Hematopoietic multipotent progenitor cell treated with erythropoietin and hydrocortisone succinate and interleukin-3 and kit ligand, for 15 days (in vitro differentiated cells): ENCODE measurements at places on chromosomes 1 and 21.

DNA sequence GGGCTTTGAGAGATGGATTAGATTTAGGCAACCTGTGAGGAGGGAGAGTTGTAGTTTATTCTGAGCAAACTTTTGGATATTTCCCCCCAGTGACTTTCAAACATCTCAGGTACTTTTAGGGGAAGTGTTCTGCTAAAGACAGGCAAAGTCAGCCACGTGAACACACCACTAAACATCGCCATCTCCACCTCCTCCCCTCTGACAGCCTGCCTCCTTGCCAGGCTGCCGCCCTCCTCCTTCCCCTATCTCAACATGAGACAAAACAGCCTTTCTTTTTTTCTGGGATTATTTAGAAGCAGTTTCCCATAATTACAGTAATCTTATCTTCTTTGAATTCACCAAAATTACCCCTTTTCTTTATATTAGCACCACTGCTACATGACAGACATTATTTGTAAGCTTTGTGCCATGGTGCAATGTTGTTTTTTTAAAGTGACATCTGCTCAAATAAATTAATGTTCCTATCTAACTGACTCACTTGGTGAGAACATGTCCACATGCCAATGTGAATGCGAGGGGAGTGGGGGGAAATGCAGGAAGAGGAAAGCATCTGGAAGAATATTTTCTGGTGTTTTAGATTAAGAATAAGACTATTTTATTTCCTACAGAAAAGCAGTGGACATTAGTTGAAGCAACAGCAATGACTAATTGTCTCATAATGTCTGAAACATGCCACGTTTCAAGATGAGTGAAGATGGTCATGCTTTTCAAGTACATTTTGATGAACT lies 147.8 kb upstream of the ATP1B1 start:
- no peak for DNase-seq

GRCh38 chr1:25890239-25891034 lies 14.9 kb upstream of the PAQR7 start:
- no peak for DNase-seq

DNA sequence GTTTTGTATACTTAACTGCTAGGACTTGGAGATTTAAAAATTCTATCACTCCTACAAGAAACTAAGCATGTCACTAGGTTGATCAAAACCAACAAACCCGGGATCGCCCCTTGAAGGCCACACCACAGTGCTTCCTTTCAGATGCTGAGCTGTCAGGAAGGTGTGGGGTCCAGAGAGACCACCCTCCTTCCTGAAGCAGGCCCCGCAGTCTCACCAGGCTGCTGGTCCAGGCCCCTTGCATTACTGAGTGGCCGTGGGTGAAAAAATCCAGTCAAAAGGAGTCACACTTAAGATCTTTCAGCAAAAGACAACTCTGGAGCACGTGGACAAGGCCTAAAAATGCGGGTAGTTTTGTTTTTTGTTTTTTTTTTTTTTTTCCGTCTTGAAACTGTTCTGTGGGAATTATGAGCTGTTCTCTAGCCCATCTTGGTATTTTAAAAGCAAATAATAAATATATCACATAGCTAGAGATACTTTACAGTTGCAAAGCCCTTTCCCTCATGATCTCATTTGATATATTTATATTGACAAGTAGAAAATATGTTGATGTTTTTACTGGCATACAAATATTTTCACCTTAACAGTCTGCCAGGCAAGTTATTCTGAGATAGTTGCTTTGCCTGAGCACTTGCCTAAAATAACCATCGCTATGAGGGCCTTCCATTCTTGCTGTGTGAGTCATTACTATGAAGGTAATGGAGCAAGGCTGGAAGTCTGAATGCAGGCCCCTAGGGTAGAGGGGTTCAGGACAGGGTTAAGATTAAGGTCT lies 73.1 kb upstream of the EDEM3 start:
- no peak for DNase-seq

GRCh38 chr1:52579415-52579814 lies 22.8 kb upstream of the GPX7 start:
- no peak for DNase-seq

GRCh38 chr1:32896451-32896850 lies 4.7 kb downstream of the TMEM54 start:
- DNase-seq: no peak

DNA sequence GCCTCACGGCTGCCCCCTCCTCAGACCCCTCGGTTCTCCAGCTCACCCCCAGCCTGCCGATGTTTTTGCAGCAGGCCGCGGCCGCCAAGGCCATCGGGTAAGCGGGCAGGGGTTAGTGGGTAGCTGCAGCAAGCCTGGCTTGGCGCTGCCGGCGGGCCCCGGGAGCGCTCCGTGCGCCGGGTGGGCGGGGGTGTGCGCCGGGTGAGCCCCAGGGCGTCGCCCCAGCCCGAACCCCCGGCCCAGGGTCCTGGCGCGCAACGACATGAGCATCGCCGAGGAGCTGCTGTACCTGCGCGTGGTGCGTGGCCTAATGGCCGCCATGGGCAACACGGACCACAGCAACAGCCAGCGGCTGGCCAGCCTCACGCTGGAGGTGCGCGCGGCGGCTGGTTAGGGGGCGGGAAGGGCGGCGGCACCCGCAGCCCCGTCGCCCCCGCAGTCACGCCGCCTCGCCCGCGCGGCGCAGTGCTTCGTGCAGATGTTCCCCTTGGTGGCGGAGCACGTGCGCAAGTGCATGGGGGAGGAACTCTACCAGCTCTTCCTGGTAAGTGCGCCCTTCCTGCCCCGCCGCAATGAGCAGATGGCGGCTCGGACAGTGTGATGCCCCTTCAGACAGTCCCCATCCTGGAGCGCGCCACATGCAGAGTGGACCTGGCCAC lies 6.5 kb downstream of the RNU5D-1 start:
- DNase-seq: no peak

DNA sequence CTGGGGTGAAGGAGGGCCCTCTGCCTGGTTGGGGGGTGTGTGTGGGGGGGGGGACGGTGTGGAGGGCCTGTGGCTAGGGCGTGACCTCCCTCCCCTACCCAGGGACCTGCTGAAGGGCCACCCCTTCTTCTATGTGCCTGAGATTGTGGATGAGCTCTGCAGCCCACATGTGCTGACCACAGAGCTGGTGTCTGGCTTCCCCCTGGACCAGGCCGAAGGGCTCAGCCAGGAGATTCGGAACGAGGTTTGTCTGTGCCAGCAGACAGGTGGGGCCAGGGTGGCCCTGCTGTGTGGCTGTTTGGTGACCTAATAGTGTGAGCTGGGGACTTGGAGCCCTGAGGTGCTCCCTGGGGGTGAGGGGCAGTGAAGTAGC lies 43.9 kb downstream of the COQ8A start:
- no peak for DNase-seq

DNA sequence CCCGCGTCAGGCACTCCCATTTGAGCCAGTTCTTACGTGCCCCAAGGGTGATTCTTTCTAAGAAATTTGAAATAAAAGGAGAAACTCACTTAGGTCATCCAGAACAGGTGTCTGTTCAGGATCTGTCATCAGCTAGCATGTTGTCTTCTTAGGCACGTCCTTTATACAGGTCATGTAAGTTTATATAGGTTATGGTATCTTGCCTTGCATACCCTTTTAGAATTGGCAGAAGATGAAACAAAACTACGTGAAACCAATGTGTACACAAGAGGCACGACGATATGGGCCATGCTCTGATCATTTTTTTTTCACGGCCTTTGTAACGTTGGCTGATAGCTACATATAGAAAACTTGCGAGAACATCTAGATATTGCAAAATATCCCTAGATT lies 579 bp upstream of the GTF2B start:
- peak; percentile 29 for DNase-seq

DNA sequence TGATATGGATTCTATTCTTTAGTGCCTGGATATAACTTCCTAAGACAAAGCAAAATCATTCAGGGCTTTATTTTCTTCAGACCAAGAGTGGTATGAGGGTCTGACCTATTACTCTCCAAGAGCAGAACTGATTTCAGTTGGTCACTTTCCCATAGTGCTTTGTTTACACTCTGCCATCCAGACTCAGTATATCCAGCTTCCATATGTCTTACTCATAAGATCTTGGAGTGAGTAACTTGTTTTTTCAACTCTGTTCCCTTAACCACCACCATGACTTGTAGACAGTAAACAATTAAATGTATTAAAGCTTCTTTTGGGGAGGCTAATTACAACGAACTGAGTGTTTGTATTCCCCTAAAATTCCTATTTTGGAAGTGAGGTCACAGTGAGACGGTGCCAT lies 83.4 kb downstream of the USP24 start:
- DNase-seq: no peak

- DNase-seq: no peak
These were observed 3.4 kb upstream of the RNF19B start for GRCh38 chr1:32967888-32968568.
